ENCODE measurements at places on chromosomes 12 and 14.

- DNase-seq: peak; percentile 95
Observed at GRCh38 chr14:81170104-81170828, 50.5 kb downstream of the GTF2A1 start.

GRCh38 chr12:57166971-57167371, 19.6 kb upstream of the LRP1-AS start:
- DNase-seq: no peak

DNA sequence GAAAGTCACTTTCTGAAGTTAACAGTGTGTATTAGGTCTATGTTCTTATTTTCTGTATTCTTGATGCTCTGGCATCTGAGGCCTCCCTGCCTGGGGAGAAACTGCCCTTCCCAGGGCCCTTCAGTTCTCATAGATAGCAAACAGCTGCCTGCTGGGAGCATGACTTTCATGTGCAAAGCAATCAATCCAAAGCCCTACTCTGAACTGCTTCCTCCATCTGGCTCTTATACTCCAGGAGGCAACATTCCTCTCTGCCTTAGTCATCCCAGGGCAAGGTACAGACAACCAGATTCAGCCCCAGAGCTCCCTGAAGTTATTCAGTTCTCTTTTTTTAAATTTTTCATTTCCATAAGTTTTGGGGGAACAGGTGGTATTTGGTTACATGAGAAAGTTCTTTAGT, 41.7 kb upstream of the RIN3 start:
- DNase-seq: no peak

DNA sequence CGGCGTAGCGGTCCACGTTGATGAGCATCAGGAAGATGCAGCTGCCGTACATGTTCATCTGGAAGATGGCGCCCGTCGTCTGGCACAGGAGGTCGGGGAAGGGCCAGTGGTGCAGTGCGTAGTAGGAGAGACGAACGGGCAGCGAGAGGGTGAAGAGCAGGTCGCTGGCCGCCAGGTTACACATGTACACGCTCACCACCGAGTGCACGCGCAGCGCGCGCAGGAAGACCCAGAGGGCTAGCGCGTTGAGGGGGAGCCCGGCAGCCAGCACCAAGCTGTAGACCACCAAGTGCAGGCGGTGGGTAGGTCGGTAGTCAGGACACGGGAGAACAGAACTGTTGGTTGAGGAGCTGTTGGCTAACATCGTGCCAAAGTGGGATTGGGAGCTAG, 13.7 kb upstream of the CHD4 start:
- no peak for DNase-seq

- DNase-seq: no peak
Observed at GRCh38 chr12:53699678-53700025, 23.8 kb upstream of the ATP5MC2 start.

GRCh38 chr12:25972783-25973182, 14.3 kb downstream of the RASSF8 start:
- DNase-seq: no peak

DNA sequence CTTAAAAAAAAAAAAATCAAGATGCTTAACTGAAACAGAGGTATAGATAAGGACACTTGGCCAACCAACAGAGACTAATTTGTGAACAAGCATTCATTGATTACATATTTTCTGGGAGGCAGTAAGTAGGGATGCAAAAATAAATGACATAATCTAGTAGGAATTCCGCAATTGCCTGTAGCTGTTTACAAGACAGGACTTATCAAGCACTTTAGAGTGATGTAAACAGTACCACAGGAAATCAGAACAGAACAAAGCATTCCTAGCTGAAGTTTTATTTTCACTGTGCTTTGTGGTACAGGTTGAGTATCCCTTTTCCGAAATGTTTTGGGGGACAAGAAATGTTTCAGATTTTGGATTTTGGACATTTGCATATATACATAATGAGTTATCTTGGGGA, 68.2 kb upstream of the FGD4 start:
- no peak for DNase-seq

GRCh38 chr14:28242895-28243294, 523.7 kb upstream of the FOXG1 start:
- no peak for DNase-seq
